ENCODE measurements at places on chromosomes 6 and 20.

- DNase-seq, result no peak
Observed at GRCh38 chr6:57432919-57433684, 115.7 kb downstream of the PRIM2 start.

DNA sequence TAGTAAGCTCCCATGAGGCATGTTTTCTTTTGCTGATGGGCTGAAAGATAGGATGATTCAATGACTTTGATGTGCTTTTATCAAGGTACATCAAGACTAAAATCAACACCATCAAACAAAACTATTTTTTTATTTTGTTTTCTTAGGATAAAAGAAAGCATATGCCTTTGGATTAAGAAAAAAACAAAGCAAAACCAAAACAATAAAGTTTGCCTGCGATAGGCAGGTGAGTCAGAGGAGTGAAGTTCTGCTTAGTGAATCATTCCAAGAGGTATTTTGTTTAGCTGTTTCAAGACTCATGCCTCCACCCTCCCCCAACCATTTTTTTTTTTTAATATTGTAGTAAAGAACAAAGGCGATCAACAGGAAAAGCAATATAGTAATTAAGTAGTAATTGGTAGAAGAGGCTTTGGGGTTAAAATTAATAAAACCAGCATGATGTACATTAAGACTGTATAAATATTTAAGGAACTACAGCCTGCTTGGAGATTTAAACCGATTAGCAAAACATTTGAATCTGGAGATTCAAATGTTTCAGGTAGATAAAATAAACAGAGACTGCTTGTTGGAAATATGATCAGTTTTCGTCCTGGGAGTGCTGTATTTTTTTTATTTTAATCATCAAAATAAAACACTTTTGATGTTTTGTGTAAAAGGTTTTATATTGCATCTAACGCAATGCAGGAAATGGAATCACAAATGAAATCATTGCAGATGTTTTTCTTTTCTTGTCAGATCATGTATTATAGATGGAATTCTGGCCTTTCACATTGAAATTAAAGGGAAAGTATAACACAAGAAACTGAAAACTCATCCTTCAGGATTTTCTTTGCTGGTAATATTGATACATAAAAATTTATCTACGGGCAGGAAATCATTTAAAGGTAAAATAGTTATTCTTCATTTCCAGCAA is 482.3 kb upstream of the MANEA start:
- no peak for DNase-seq

GRCh38 chr20:1616858-1617434 is 2.9 kb downstream of the SIRPB1 start:
- no peak for DNase-seq

DNA sequence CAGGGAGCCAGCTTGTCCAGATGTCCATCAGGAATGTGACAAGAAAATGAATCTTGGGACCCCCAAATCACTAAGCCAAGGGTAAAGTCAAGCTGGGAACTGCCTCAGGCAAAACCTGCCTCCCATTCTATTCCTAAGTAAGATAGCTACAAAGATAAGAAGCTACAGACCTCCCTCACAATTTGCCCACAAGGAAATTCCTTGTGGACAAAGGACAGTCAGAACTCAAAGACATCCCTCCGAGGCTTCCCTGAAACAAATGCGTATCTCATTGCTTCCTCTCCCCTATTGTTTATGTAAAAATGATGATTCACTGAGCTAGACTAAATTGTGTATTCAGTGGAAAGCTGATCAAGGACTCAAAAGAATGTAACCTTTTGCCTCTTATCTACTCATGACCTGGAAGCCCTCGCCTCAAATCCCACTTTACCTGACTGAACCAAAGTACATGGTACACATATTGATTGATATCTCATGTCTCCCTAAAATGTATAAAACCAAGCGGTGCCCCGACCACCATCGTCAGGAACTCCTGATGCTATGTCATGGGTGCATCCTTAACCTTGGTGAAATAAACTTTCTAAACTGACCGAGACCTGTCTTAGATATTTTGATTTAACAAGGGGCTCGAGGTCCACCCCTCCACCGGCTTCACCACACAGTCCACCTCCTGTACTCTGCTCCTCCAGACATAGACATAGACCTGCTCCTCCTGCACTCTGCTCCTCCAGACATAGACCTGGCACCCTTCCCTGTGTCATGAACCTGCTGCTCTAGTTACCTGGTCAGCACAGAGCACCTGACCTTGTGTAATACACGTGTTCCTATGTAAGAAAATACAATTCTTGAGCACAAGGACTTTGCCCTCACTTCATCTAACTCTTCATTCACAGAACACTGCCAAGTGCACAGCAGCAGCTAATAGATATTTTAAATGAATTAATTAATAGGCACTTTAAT is 81.4 kb downstream of the WDR27 start:
- no peak for DNase-seq

- no peak for DNase-seq
Observed at GRCh38 chr6:64591676-64592036, 956.1 kb downstream of the PHF3 start.

DNA sequence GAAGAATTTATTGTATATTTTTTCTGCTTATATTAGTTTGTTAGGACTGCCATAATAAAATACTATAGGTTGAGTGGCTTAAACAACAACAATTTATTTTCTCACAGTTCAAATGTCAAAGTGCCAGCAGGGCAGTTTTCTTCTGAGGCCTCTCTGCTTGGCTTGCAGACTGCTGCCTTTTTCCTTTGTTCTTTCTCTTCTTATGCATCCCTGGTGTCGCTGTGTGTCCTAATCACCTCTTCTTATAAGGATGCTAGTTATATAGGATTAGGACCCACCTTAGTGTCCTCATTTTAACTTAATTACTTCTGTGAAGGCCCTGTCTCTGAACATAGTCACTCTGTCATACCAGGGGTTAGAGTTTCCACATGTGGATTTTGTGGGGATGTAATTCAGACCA is 354.4 kb downstream of the NKAIN2 start:
- DNase-seq, result no peak

DNA sequence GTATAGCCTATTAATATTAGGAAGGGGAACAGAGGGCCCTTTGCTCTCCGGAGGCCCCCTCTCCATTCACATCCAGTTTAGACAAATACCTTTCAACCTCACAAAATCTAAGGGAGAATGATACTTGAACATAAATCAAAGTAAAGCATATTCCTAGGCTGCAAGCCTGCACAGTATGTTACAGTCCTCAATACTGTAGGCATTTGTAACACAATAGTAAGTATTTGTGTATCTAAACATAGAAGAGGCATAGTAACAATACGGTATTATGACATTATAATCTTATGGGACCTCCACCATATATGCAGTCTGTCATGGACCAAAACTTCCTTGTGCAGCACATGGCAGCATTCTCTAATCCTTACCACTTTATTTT is 2.3 kb upstream of the TREM1 start:
- no peak for DNase-seq
